Transverse colon (tissue), 4 donors: ENCODE measurements at places on chromosomes 6 and 20. TPM values are rescaled to one million over a fixed set of nuclear protein-coding genes. Genes with fewer than 3 reads are reported as not detected.
A peak's percentile ranks its signal among the peaks of the same experiment; 100 is the strongest.

HCRTR2 gene
- total RNA-seq, result not detected

TSBP1 gene
- total RNA-seq, result not detected

GFRAL gene
- not detected for total RNA-seq

SCUBE3 gene
- total RNA-seq, result 0.40 TPM

GSTA2 gene
- not detected for total RNA-seq

CDSN gene
- total RNA-seq, result not detected

DNA sequence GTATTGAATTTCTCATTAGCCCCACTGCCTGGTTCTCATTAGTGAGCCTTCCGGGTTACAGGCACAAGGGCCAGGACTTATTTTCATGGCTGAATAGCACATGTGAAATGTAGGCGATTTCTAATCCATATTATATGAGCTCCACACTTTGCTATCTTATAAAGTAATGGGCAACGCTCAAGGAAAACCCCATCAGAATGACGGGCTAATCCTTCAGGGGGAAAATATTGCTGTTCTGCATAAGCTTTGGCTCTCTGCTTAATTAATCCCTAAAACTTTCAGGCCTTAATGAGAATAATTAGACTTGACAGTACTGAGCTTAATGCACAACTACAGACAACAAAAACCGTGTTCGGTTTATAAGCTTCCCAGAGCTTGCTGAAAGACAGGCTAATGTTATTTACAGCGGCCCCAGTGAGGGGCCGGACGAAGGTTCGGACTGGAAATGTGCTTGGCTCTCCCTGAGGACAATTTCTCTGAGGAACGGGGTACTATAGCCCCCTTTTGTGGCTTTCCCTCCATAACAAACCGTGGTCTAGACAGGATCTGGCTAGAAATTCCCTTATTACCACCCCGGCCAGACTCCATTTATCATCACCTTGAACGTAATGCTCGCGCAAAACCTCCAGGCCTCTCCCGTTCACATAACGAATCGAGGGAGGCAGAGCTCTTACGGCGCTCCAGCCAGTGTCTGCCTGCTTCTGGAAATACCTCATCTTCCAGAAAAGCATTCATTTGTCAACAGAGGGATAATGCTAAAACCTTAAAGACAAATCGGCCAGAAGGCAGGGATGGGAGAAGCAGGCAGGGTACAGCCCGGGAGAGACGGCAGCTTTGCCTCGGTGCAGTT, 164.5 kb downstream of the CD83 start:
- DNase-seq, result no peak

DNA sequence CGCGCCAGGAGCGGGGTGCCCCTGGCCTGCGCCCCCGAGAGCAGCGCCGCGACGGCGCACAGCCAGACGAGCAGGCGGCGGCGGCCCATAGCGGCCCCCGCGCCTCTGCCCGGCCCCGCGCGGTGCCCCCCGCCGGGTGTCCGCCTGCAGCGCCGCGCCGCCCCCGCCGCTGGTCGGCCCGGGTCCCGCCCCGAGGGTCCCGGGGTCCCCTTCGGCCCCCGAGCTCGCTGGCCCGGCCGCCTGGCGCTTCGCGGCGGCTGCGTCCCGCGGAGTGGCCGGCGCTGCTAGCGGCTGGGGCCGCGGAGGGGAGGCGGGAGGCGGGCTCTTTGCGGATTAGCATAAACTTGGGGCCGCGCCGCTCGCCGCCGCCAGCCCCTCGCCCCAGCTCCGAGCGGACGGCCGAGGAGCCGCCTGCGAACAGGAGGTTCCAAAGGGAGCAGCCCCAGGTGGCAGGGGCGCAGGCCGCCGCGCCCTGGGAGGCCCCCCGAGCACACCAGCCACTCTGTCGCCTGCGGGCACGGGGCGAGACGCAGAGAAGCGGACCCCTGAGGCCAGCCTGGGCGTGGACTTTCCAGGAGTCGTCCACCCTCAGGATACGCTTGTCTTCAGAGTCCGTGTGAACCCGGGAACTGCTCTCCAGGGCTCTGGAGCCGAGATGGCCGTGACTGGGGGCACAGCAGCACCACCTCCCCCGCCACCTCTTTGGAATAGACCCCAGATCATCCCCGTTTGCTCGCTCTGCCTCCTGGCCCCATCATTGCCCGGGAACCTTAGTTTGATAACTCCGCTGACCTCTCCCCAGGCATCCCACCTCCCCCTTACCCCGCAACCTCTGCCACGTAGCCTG, at the start of gene EMILIN3:
Gene EMILIN3, minus strand, starts transcription at position 273 of the 847 bp plus-strand sequence. Its CDS starts 184 bp downstream, at position 89.
- no peak for DNase-seq

DNA sequence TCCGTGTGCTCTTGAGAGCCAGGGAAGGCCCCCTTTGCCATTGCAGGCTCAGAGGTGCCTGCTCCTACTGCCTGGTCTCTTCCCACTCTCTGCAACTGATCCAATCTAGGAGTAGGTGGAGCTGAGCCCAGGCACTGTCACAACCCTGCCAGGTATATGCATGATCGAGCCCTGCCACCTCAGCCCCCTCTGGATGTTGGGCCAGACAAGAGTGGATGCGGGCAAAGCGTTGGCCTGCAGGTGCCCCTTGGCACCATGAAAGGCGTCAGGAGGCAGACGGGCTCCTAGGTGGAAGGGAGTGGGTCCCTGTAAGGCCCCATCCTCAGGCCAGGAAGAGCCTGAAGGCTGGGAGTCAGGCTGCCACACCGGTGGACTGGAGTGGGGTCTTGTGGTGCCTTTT, 5.9 kb upstream of the OR14J1 start:
- no peak for DNase-seq

DNA sequence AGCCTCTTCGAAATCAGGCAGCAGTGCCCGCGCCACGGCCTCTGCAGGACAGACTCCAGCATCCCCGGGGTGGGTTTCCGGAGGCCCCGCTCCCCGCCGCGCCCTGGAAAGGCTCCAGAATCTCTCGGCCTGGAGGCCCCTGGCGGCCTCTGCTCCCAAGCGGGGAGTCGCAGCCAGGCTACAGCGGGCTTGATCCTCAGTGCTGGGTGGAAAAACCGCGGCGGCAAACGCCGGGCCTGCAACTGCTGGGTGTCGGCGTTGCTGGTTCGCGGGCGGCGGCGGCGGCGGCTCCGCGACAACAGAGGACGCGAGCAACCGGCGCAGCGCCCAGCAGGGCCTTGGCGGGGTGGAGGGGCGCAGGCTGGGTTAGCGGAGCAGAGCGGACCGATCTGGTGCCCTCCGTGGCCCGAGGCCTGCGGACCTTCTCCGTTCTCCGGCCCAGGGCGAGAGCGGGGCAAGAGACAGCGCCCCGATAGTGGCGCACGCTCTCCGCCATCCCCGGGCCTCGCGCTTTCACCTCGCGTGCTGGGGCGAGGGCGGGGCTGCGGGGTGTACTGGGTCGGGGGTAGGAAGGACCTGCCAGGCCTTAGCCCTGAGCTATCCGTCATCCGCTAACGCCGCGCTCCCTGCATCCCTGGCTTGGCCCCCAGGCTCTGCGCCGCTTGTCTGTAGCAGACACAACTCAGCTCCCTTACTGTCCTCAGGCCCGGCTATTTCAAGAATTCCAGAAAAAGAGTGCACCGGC, 3.4 kb upstream of the ZNF292 start:
- peak; percentile 70 for DNase-seq

DNA sequence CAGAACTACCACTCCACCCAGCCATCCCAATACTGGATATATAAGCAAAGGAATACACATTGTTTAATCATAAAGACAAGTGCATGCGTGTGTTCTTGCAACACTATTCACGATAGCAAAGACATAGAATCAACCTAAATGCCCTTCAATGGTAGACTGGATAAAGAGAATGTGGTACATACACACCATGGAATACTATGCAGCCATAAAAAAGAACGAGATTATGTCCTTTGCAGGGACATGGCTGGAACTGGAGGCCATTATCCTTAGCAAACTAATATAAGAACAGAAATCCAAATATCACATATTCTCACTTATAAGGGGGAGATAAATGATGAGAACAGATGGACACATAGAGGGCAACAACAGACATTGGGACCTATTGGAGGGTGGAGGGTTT, 156.6 kb downstream of the LRRC1 start:
- DNase-seq, result no peak

DNA sequence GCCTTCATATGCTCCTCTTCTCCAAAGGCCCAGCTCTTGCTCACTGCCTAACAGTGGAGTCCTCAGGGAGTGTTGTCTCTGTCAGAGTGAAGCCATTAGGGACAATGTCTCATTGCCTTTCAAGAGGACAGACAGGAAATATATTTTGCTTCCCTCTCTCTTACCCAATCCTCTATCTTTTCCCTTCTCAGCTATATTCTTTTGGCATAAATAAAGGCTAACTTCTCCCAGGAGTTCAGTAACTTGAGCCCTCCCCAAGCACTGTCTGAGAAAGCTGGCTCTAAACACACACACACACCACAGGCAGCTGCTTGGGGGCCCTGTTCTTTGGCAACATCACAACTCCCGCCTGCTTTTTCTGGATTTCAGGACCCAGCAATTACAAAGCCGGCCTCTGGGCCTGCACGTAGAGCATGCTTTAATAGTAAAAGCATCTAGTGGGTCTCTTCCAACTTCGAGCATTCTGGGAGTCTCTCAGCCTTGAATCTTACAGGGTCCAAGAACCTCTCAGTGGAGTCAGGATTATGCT, 34.7 kb upstream of the LAMA4 start:
- peak; percentile 25 for DNase-seq

GRCh38 chr20:34538671-34539123, 19.8 kb upstream of the MAP1LC3A start:
- DNase-seq, result peak; percentile 55

DNA sequence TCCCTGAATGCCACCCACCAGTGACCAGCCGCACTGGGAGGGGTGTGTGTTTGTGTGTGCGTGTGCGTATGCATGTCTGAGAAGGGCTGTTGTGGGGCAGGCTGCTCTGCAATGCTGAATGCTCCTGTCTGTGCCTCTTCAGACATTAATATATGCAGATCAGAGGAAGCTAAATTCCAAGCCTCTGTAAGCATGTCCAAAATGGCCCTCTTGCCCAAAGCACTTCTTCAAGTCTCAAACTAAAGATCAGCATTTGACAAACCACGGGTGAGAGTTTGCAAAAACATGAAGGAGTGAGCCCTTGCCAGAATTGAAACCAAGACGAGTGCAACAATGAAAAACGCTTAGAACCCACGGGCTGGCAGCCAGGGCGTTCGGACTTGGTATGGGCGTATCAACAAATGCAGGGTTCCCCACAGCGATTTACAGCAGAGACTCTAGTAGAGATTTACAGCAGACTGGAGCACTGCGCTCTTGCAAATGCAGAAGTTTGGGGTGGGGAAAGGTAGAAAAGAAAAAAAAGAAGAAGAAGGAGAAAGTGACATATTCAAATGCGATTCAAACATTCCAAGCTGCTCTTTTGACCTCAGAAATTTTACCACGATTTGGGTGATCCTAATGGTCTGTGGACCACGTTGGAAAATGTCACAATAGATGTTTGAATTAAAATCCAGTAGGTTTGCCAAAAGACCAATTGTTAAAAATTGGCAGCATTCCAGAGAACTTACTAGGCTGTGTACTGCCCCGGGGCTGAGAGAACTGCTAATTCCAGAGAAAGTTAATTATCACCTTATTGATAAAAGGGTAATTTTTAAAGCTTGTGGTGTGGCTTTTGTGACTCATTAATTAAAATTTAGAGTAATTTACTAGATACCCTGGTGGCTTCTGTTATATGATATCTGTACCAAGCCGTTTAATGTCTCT, 3.5 kb downstream of the SCML4 start:
- no peak for DNase-seq

DNA sequence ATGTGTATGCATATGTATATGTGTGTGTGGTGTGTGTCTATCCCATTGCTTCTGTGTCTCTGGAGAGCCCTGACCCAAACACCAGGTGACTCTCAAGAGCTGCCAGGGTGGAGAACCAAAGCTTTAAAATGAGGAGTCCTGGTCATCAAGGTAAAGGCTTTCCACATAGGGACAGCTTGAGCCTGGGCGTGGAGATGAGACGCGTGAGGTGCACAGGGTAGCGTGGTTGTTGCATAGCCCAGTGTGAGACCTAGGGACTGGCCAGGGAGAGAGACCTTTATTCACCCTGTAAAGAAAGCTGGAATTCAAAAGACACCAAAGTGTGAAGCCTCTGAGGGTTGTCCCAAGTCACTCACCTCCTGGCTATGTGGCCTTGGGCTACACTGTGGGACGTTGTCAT, 149.1 kb downstream of the SYCP2 start:
- no peak for DNase-seq

- no peak for DNase-seq
Observed at GRCh38 chr20:44649126-44649525, 2.4 kb downstream of the ADA start.

DNA sequence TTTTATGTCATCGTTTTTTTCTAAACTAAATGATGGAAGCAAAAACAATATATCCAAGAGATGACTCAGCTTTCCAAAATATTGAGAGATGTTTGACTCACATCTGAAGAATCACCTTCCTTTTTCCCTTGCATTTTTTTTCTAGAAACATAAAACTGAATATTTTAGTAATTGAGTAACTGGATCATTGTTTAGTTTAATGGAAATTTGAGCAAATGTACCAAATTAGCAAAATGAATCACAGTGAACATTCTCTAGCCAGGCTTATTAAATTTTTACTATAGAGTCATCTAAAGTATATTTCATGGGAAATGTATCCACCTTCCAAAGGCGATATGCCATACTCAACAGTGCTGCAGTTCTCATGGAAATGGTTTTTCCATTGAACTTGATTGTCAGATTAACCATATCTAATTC, 145.5 kb downstream of the TENT5A start:
- no peak for DNase-seq

GRCh38 chr20:62030834-62031434, 34.7 kb downstream of the TAF4 start:
- DNase-seq, result no peak

GRCh38 chr20:38799203-38799602, 6.3 kb upstream of the PPP1R16B start:
- no peak for DNase-seq

DNA sequence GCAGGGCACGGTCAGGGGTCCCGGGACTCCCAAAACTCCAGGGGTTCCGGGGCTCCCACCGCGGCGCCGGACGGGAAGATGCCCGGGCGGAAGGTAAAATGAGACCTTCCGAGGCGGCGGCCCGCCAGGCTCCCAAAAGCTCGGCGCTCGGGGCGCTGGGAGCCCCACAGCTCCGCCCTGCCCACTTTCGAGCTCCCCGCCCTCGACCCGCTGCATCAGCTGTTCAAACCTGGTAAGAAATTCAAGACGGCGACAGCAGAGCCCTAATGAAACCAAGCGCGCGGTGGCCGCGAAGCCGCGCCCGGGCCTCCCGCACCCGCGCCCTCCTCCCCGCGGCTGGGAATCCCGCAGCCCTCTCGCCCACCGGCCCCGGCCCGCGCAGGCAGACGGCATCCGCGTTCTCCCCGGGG, 369 bp downstream of the SLC4A11 start:
- DNase-seq, result peak; percentile 35
